Kasumi-1 (cell line): ENCODE measurements at places on chromosomes 5 and 9.

DNA sequence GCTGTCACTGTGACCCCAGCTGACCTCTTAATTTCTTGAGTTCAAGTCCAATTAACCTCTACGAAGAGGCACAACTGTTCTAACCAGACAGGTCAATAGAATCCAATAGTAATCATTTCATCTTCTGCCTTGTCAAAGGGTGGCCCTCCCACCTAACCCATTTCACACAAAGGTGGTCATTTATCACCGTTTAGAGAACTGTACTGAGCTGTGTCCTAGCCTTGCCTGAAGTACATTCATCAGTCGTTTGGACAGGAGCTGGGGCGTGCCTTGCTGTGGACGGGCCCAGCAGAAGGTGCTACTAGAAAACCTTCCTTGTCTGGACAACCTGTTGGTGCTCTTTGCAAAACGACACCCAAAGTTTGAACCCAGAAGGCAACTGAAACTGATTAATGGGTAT is 605.4 kb downstream of the ISL1 start:
- DNase-seq: no peak

DNA sequence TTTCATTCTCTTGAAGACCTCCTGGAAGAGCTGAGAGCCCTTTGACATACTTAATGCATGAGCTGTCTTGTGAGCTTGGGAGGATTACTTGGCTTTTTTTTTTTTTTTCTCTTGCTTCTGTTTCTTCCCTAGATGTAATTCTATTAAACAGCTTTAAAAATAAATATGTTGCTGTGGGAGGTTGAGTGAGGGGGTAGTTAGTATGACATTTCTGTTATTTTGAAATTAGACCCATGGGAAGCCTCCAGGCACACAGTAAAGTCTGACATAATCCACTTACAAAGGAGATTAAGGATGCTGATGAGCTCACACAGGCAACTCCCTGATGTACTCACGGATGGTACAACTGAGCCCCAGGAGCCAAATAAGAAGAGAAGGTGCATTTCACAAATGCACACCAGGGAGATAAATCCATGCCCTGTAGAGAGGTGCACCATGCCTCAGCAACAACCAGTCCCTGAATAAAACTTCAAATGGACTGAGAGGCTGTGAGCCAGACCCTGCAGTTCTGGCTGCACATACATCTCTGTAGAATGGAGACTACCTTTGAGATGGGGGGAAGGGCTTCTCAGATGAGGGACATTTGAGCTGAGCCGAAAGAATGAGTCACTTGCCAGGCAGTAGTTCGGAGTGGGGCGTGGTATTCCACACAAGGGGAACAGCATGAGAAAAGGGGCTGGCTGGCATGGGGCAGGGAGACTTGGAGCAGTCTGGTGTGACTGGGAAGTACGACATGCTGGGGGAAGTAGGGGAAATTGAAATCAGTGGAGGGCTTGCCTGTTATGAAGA is 68.7 kb downstream of the ACTL7B start:
- no peak for DNase-seq

DNA sequence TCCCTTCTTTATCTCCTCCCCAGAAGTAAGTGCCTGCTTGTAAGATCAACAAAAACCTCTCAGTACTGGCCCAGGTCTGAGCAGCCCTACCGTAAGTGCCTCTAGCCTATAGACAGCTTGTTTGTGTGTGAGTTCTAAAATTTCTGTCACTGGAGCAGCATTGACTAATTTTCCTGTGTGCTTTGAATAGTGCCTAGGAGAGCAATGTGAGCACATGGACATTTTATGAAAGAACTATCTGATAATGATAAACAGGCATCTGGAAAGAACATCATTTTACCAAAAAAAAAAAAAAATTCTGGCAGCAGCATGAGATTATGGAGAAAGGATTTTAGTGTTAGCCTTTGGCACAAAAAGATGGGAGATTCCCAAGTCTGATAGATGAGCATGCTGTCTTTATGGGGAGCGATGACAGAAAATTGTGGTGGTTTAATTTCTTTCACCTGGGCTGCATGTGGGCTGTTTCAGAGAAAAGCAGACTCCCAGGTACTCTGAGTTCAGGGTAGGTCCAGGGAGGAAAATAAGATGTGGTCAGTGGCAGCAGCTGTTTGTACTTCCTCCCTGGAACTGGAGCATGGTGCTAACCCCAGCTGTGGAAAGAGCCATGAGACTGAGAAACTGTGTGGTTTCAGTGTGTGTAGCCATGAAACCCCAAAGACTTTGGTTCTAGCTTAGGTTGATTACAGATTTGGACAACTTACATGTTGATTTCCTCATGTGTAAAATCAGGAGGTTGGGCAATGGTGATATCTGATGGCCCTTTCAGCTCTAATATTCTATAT is 419.9 kb downstream of the NTRK2 start:
- DNase-seq: no peak

DNA sequence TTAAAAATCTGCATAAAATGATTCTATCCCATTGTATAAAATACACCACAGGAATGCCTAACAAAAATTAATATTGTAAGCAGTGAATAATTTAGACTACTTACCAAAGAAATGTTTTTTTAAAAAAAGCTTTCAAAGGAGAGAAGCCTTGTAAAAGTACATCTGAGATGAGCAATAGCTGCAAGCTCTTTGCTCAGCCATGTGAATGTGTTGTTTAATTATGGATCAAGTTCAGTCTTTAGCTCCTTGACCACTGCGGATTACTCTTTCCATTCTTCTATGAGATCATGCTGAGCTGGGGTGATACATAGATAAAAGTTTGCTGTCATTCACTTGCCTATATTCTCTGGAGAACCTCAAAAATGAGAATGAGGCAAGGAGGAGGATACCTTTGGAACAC is 782.4 kb upstream of the ZNF608 start:
- DNase-seq: no peak

- DNase-seq: no peak
Measured at GRCh38 chr5:76682387-76682786, 33.5 kb upstream of the F2R start.

DNA sequence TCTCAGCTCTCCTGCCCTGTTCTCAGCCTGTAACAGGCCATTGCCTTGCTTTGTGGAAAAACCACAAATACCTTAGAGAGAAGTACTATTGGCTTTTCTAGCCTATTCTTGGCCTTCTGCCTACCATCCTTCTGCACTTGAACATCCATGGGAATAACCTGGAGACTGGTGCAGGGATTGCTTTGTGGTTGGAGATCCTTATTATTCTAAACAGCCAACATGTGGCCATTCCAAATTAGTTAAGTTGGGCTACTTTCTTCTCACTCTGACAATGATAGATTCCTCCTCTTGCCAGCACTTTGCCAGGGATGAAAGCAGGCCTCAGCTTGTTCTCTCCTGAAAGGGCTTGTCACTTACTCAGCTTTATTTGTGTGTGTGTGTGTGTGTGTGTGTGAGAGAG is 240.4 kb downstream of the GLIS3 start:
- DNase-seq: no peak

GRCh38 chr9:87140605-87141109 is 193.4 kb upstream of the GAS1 start:
- no peak for DNase-seq

DNA sequence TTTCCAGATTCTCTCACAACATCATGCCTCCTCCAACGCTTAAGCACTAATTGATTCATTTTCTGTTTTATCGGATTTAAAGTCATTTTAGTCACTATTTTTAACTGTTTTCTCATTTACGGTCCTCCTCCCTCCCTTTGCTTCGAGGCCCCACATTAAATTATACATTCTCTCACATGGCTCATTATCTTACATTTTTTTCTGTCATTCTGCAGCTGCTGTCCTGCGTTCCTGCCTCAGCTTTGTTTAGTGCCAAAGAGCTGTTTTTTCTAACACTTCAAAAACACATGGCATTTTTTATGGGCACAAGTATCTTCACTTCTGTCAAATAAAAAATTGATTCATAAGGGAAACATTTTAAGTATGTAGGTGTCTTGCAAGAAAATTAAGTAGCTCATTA is 130.1 kb upstream of the FST start:
- DNase-seq: no peak

DNA sequence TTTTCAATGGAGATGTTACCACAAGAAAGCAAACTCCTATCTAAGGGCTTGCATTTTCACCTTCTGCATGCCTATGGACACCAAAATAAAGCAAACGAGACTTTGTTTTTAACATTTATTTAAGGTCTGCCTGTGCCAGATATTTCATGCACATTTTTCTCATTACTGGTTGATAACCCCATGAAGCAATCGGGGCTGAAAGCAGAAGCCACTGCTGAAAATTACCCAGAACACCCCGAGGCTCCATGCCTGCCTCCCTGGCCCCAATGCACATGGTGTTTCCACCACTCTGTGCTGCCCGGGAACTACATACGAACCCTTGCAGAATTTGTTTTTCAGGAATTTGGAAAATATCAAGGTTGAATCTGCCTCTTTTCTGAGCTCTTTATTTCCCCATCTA is 240.1 kb downstream of the NR2F1-AS1 start:
- DNase-seq: no peak

GRCh38 chr5:123626051-123626450 is 114.1 kb downstream of the CSNK1G3 start:
- DNase-seq: no peak

- no peak for DNase-seq
Measured at GRCh38 chr9:137293482-137294090, 8.5 kb downstream of the NRARP start.

DNA sequence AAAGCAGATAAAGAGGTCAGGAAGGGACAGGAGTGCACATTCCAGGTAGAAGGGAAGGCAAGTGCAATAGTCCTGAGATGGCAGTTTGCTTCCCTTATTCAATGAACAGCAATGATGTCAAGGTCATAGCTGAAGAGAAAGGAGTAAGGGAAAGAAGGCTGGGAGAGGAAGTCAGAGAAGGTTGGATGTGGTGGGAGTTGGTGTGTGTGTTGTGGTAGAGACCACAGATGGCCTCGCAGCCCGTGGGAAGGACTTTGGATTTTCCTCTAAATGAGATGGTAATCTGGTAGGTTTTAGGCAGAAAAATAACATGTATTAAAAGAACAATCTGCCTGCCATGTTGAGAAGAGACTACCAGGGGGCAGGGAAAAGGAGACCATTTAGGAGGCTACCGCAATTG is 25.1 kb upstream of the LPAR1 start:
- no peak for DNase-seq

- DNase-seq: peak; percentile 12
Measured at GRCh38 chr9:127763918-127764384, 14.5 kb downstream of the SH2D3C start.

GRCh38 chr9:126165755-126166154 is 160.9 kb upstream of the MVB12B start:
- DNase-seq: no peak

DNA sequence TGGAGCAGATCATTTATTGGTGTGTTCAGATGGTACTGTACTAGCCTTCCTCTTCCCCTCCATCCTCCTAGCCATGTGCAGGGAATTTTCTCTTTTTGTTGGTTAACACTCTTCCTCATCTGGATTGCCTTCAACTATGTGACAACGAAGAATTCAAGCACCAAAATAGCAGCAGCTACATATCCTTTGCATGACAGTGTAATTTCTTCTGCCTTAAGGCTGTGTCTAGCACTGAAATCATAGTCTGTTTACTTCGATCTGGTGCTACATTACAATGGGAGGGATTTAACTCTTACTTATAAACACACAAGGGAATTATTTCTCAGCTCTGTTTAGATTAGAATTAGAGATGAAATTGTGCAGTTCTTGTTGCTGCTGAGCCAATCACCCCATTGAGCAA is 260.4 kb downstream of the ARL15 start:
- DNase-seq: no peak

DNA sequence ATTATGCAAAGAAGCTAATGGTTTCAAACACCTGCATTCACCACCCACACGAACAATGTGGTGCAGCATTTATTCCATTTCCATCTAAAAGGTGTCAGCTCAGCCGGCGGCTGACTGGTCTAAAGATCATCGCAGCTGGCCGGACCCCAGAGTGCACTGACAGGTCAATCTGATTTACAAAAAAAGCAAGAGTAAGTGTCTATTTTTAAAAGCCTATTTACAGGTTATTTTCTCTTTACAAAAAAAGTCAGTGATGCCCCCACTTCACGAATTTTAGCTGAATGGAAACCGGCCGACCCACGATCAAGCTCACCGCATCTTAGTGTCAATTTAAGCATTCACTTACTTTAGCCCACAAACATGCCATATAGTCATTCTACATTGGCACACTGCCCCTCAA is 58.3 kb downstream of the SEMA4D start:
- DNase-seq: no peak

DNA sequence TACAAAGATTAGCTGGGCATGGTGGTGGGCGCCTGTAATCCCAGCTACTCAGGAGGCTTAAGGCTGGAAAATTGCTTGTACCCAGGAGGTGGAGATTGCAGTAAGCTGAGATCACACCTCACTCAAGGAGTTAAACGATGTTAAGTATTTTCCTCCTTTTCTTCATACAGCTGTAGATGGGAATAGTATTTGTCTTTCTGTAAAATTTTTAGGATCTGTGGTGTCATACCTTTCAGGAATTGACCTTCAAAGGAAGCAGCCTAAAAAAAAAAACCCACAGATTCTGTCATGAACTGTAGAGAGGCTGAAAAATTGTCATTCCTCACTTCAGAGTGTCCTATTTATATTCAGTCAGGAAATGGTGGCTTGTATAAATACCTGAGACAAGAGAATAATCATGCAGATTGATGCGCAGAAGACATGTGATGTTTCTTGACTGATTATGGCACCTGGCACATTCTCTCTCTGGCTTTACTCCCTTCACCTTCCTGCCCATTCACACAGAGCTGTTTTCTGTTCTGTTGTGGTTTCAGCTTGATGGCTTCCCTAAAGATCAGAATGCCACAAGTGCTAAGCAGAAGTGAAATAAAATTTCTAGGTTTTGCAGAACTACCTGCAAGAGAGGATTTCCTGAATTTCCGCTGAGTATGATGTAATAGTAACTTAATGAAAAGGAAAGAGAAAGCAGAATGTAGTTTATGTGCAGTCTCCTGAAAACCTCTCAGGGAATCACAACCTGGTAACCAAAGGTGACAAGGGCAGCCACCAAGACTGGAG is 3.8 kb downstream of the IFNA1 start:
- DNase-seq: peak; percentile 68

DNA sequence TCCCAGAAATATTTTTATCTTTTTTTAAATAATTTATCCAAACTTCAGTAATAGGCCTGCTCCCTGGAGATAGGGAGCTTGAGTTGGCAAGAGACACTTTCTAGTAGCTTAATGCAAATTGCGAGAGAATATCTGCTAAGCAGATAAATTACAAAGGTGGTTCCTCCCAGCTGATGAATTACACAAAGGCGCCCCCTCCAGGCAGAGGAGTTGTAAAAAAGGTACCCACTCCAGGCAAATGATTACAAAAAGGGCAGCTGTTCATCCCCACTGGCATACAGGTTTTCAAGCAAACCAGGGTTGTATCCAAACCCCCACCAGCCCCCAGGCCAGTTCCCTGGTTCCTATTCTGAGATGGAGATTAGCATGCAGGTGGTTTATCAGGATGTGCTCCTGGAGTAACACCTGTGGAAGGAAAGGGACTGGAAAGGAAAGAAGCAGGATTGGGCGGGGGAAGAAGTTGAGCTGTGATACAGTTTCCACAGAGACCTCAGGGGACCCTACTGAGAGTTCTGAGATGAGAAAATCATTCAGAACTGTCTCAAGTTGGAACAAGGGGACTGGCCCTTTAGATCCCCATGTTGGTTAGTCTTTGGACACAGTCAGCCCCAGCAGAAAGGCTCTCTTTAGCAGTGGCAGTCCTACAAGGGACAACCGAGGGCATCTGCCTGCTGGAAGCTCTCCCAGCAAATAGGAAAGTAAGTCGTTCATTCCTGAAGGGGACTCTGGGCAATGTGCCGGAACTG is 25.5 kb downstream of the ESM1 start:
- peak; percentile 37 for DNase-seq
